ENCODE measurements at places on chromosomes 2 and 18.

- no peak for DNase-seq
These were observed 173.1 kb upstream of the STON1 start for GRCh38 chr2:48356701-48357325.

- DNase-seq = peak; percentile 12
These were observed 76.4 kb downstream of the HDAC4 start for GRCh38 chr2:239324456-239324855.

GRCh38 chr18:49371786-49372185 lies 88.7 kb downstream of the DYM start:
- DNase-seq = no peak

DNA sequence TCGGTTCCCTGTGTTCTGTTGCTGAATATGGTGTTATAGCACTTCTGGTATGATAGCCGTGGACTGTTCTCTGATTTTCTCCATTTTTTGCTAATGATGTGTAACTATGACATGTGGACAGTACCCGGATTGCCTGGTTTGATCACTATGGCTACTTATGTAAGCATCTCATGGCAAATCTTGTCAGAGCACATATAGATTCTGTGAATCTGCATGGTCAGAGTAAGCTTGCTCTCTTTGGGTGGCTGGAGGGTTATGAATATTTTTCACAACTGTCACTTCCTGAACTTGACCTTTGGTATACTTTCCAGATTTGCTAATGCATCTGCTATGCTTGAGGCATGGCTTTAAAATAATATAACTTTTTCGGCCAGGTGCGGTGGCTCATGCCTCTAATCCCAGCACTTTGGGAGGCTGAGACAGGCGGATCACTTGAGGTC lies 36.8 kb upstream of the ATP8B1 start:
- no peak for DNase-seq

GRCh38 chr2:48070415-48070814 lies 164.1 kb upstream of the FBXO11 start:
- no peak for DNase-seq

- DNase-seq = no peak
These were observed 158.5 kb upstream of the LMAN1 start for GRCh38 chr18:59517446-59518165.

DNA sequence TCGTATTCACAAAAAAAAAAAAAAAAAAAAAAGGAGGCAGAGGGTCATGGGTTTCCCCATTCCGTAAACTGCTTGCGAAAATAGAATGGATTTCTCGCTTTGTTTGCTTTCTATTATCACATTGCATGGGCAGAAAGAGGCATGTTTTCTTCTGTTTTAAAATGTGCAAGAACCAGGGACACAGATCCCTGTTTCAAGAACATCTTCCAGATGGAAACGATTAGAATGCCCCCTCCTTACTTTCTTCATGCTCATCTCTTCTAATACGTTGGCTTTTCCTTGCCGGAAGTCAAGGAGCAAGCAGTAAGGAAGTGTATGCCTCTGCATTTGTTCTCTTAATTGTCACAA lies 51.0 kb upstream of the ZNF516 start:
- DNase-seq = no peak

GRCh38 chr2:170712653-170713542 lies 2.2 kb upstream of the SP5 start:
- no peak for DNase-seq

DNA sequence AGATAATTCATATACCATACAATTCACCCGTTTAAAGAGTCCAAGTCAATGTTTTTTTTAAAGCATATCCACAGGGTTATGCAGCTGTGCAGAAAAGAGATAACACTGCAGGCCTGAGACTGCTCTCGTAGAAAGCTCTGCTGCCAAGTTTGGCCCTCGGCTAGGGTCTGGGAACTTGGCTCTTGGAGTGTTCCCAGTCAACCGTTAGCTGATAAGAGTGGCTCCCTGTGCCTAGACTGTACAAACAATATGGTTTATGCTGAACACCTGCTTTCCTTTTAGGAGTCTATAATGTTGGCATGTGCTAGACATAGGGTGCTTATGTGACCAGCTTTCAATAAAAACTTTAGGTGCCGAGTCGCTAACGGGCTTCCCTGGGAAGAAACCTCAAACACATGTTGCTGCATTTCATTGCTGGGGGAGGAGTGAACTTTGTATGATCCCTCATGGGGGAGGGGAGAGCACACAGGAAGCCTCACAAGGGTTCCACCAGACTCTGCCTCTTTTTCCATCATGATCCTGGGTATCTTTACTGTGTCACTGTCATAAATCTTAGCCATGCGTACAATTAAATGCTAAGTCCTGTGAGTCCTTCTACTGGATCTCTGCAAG lies 34.7 kb downstream of the RFX8 start:
- DNase-seq = no peak

DNA sequence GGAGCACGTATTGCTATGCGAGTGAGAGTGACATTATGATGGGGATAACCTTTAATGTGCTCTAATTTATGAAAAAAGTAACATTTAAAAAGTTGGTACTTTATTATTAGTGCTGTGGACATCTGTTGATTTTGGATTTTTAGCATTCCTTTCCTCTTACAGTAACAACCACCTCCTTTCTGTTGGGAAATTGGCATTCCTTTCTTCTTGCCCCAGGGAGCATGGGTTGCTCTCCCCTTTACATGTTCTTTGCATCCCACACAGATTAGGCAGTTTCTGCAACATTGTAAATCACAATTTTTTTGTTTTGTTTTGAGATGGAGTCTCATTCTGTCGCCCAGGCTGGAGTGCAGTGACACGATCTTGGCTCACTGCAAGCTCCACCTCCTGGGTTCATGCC lies 300.2 kb downstream of the LPIN1 start:
- DNase-seq = no peak

DNA sequence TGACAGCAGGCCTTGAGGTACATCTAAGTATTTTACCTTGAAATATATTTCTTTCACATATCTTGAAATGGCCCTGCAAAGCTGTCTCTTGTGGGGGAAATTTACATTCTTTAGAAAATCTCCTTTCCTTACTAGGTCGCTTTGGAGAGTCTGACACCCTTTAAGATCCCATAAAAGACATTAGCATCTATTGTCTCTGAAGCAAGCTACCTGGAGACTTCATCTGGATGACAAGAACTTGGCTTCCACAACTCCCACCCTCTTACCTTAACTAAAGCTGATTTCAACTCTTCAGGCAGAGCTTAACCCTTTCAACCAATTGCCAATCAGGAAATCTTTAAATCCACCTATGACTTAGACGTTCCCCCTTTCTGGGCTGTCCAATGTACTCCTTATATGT lies 219.3 kb downstream of the PIEZO2 start:
- no peak for DNase-seq

- no peak for DNase-seq
These were observed 24.4 kb upstream of the ERMN start for GRCh38 chr2:157349949-157350515.

- DNase-seq = no peak
These were observed 10.6 kb upstream of the SNTG2 start for GRCh38 chr2:939936-940601.

DNA sequence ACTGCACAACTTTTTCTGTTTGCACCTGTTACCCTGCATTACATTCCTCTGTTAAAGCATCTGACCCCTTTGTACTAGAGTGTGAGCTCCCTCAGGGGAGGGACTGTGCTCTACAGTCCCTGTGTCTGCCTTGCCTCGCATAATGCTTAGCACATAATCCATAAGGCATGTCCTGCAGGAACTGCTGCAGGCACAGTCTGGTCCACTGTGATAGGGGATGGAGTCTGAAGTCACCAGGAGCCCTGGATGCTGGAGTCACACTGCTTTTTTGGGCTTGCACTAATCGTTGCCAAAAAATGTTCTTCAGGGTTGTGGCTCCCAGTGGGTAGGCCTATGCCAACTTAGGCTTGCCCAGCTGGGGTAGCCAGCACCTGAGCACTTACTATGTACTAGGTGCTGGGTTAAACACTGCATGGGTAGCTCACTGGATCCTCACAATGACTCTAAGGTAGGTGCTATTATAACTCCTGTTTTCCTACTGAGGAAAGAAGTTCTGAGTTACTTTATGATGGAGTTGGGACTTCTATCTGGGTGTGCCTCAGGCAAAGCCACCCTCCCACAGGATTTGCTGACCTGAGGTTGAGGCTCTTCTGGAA lies 33.3 kb downstream of the COPS7B start:
- DNase-seq = no peak

GRCh38 chr2:29059624-29060023 lies 14.7 kb downstream of the PCARE start:
- no peak for DNase-seq

- DNase-seq = no peak
These were observed 945.7 kb upstream of the LRRTM1 start for GRCh38 chr2:81250270-81250669.

GRCh38 chr18:5746844-5747243 lies 148.5 kb downstream of the TMEM200C start:
- no peak for DNase-seq

DNA sequence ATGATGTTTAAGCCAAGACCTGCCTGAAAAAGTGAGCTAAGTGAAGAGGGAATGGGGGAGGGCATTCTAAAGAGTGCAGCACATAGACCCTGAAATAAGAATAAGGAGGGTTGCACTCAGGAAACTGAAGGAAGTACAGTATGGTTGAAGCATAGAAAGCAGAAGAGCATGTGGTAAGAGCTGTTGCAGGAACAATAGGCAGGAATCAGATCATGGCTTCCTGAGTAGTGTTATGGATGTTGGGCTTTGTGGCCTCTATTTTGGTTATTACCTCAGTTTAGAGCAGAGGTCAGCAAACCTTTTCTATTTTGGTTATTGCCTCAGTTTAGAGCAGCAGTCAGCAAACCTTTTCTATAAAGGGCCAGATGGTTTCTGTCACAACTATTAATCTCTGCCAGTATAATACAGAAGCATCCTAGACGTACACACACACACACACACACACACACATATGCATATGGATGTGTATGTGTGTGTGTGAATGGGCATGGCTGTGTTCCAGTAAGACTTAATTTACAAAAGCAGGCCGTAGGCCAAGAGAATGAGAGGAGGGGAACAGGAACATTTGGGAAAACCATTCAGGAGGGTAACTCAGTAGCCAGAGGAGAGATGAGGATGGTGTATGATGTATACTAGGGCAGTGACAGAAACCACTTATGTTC lies 91.1 kb upstream of the MYO3B start:
- no peak for DNase-seq

DNA sequence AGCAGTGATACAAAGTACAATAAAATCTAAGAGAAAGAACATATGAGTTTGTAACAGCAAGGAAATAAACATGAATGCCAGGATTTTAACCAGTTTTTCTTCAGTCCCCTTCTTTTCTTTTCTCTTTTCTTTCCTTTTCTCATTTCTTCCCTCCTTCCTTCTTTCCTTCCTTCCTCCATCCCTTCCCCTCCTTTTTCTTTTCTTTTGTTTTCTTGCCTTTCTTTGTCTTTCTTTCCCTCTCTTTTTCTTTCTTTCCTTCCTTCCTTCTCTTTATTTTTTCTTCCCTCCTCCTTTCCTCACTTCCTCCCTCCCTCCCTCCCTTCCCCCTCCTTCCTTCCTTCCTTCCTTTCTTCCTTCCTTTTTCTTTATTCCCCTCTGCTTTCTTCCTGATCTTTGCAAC lies 142.8 kb upstream of the SYT4 start:
- DNase-seq = no peak

DNA sequence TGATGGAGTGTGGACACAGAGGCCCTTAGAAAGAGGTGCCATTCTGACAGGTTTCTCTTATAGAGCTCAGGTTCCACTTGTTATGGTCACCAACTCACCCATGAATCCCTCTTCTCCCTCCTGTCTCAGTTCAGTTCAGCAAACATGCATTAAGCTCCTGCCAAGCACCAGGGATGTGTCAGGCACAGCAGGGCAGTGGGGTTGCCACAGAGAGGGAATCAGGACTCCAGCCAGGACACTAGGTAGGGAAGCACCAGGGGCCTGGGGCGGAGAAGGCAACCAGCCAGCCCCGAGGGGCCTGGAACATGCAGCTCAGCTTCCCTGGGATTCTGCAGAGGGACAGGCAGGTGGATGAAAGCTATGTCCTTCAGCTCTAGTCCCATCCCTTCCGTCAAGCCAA lies 44.6 kb downstream of the TOGARAM2 start:
- no peak for DNase-seq

- no peak for DNase-seq
These were observed 20.9 kb downstream of the RAB10 start for GRCh38 chr2:26054598-26055348.

- DNase-seq = no peak
These were observed 6.0 kb downstream of the ZNF516 start for GRCh38 chr18:76489081-76489480.

DNA sequence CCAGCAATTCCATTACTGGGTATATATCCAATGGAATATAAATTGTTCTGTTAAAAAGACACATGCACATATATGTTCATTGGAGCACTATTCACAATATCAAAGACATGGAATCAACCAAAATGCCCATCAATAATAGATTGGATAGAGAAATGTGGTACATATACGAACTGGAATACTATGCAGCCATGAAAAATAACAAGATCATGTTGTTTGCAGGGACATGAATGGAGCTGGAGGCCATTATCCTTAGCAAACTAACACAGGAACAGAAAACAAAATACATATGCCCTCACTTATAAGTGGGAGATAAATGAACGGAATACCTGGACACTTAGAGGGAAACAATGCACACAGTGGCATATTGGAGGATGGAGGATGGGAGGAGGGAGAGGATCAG lies 355.8 kb downstream of the CCDC85A start:
- no peak for DNase-seq

DNA sequence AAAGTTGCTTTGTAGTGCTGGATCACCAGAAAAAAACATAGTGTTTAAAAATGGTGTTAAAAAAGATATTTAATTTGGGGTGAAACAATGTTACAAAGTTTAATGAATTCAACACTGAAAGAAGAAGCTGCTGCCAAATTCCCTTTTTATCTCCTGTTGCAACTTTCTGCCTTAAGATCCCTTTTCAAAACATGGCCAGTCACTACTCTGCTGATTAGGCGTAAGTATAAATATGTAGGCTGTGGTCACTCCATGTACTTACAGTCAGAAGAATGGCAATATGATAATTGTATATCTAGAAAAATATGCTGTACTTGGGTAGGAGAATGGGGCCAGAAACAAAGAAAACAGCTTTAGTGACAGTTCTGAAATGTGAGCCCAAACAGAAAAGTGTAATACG lies 123.5 kb upstream of the ZBTB14 start:
- no peak for DNase-seq

DNA sequence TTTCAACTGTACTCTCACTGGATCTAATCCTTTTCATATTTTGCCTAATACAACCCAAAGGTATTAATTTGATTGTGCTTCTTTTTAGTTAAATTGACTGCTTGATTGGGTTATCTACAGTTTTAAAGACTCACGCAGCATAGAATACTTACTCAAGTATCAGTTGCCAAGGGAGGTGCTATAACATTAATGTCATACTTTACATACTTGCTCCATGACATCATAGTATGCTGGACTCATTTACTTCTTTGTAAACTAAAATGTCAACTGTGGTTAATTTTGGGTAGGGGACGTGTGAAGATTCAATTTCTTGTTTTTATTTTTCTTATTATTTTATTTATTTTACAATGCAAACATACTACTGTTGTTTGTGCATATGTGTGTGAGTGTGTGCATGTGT lies 716.2 kb upstream of the VRK2 start:
- DNase-seq = no peak

- DNase-seq = no peak
These were observed 76.5 kb upstream of the ZSWIM2 start for GRCh38 chr2:186925514-186925913.

Data from NCI-H774 (cell line).